ENCODE measurements at places on chromosomes 5 and 9. TPM values are rescaled to one million over a fixed set of nuclear protein-coding genes. Genes with fewer than 3 reads are reported as not detected.
A peak's percentile ranks its signal among the peaks of the same experiment; 100 is the strongest.

GRCh38 chr5:149271716-149272563 lies at the start of gene AFAP1L1:
Gene AFAP1L1 (plus strand): TSS chr5:149271859. CDS start chr5:149271969, 110 bp downstream.
- peaks cover 10% of the 10 kb centered on the region for H3K36me3 ChIP-seq
- peaks cover 51% of the 10 kb centered on the region for H3K27me3 ChIP-seq
- H3K27ac ChIP-seq, result no peak within 1 kb of the TSS
- peaks cover 9% of the 10 kb centered on the region for H3K4me1 ChIP-seq
- peak within 1 kb of the TSS; percentile 85 for H3K4me3 ChIP-seq

The EDIL3 gene
- not detected for total RNA-seq

The GRXCR2 gene
- total RNA-seq, result not detected

The ENHO gene
- not detected for total RNA-seq

- peaks cover 2% of the 10 kb centered on the region for H3K27me3 ChIP-seq
- no peaks in the 10 kb centered on the region for H3K36me3 ChIP-seq
Observed at GRCh38 chr5:136374003-136374402, 8.7 kb upstream of the TRPC7 start.

The NUTM2G gene
- not detected for total RNA-seq

The HSPB3 gene
- not detected for total RNA-seq

DNA sequence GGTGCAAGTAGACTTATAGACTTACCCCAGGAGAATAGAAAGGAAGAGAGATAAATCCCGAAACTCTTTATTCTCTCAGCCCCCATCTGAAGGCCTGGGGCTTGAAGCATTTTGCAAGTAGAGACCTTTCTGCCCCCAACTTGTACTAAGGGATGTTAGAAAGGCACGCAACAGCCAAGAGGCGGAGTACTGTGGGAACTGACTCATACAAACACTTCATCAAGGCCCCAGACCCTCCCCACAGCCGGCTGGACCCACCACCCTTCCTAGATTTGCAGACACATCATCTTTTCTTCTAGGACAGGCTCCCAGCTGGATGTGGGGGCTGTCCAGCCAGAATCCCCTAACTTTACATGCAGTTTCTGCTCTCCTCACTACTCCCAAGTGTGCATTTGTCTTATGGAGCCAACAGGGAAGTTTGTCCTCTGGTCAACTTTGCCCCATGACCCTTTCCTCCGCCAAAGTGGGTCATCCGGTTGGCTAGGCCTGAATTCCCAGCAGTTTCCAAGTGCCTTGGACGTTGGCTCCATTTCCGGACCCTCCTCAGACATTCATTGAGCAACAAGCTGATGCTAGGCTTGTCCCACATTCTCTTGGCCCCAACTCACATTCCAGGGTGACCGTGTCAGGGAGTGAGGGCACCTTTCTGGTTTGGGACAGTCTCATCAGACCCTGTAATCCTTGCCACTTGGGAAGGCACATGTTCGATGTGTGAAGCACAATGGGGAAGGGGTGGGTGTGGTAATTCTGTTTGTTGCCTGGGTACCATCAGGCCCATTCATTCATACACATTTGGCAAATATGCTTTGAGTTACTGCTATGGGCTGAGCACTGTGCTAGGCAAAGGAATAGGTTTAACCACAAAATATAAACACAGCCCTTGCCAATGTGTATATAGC lies 64.6 kb downstream of the ABLIM3 start:
- H3K27me3 ChIP-seq, result no peaks in the 10 kb centered on the region
- H3K4me1 ChIP-seq, result no peaks in the 10 kb centered on the region
- H3K36me3 ChIP-seq, result no peaks in the 10 kb centered on the region
- DNase-seq, result no peak
- H3K27ac ChIP-seq, result no peak overlapping the region

The ACOT12 gene
- not detected for total RNA-seq

DNA sequence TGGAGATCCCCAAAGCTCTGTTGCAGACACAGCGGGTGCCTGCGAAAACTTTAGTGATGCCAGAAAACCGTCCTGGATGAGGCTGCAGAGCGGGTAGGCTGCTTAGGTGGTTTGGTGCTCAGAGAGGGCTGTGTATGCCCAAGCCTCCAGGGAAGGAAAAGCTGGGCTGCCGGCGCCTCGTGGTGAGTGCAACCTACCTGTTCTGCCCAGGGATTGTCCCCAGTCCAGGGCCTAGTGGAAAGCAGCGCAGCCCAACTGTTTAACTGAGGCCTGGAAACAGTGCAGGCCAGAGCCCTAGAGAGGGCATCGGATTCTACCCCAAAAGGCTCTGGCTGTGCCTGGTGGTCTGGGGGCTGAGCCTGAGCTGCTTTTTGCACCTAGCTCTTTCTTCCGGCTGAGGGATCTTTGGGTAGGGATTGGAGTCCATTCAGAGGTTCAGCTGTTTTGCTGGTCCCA lies 2.8 kb downstream of the LMX1B start:
- H3K36me3 ChIP-seq, result no peaks in the 10 kb centered on the region
- DNase-seq, result no peak
- peaks cover 60% of the 10 kb centered on the region for H3K27me3 ChIP-seq
- H3K4me1 ChIP-seq, result peaks cover 30% of the 10 kb centered on the region
- H3K4me3 ChIP-seq, result no peak overlapping the region

The OTULINL gene
- total RNA-seq, result 0.27 TPM

The TAS2R1 gene
- total RNA-seq, result not detected

- no peak overlapping the region for H3K4me3 ChIP-seq
- H3K4me1 ChIP-seq, result no peaks in the 10 kb centered on the region
- H3K36me3 ChIP-seq, result peaks cover 59% of the 10 kb centered on the region
- DNase-seq, result no peak
Observed at GRCh38 chr9:92611621-92612285, 58.2 kb downstream of the IPPK start.

DNA sequence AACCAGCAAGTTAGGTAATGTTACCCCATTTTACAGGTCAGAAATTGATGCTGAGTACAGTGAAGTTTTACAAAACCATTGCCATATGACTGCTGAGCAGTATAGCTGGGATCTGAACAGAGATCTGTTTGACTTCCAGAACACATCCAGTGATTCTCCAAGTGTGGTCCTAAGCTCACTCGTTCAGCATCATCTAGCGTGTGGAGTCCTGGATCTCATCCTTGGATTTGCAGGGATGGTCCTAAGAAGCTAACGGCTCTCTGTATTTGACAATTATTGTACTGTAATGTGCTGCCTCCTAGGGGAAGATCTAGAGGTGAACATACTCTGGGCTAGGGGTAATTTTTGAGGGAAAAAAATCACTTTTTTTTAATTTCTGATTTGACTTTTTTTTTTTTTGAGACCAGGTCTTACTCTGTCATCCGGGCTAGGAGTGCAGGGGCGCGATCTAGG lies 1.4 kb downstream of the SLC26A2 start:
- H3K4me1 ChIP-seq, result peaks cover 20% of the 10 kb centered on the region
- DNase-seq, result no peak
- H3K27ac ChIP-seq, result no peak overlapping the region
- peaks cover 4% of the 10 kb centered on the region for H3K36me3 ChIP-seq
- H3K27me3 ChIP-seq, result no peaks in the 10 kb centered on the region

GRCh38 chr9:38318759-38319495 lies 73.6 kb upstream of the ALDH1B1 start:
- DNase-seq, result no peak
- peak overlapping the region; percentile 25 for H3K4me3 ChIP-seq
- H3K27ac ChIP-seq, result peak overlapping the region; percentile 47
- H3K4me1 ChIP-seq, result peaks cover 14% of the 10 kb centered on the region
- no peaks in the 10 kb centered on the region for H3K36me3 ChIP-seq
- peaks cover 4% of the 10 kb centered on the region for H3K27me3 ChIP-seq

GRCh38 chr5:97629276-97629675 lies 446.2 kb upstream of the RIOK2 start:
- no peak overlapping the region for H3K4me3 ChIP-seq
- no peak overlapping the region for H3K27ac ChIP-seq
- H3K27me3 ChIP-seq, result no peaks in the 10 kb centered on the region
- H3K4me1 ChIP-seq, result no peaks in the 10 kb centered on the region

GRCh38 chr9:5650356-5651105 lies 21.6 kb downstream of the RIC1 start:
- H3K27ac ChIP-seq, result no peak overlapping the region
- H3K4me3 ChIP-seq, result no peak overlapping the region
- peaks cover 66% of the 10 kb centered on the region for H3K36me3 ChIP-seq

The UNC5A gene
- not detected for total RNA-seq

DNA sequence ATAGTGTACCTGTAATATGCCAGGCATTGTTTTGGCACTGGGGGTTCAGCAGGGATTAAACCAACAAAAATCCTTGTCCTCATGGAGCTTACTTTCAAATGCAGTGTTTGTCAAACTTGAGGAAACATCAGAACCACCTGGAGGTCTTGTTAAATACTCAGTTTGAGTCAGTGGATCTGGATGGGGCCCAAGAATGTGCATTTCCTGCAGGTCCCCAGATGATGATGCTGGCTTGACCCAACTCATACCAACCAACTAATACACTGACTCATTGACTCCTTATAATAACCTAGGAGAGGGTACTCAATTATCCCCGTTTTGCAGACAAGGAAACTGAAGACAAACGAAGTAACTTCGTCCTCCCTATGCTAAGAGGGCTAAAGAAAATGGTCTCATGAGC lies 11.3 kb downstream of the WWC1 start:
- no peaks in the 10 kb centered on the region for H3K36me3 ChIP-seq
- no peaks in the 10 kb centered on the region for H3K4me1 ChIP-seq
- no peak overlapping the region for H3K27ac ChIP-seq
- DNase-seq, result no peak
- peaks cover 1% of the 10 kb centered on the region for H3K27me3 ChIP-seq

The SV2C gene
- total RNA-seq, result not detected

GRCh38 chr5:74209571-74209970 lies 431.0 kb downstream of the ENC1 start:
- DNase-seq, result no peak
- H3K27ac ChIP-seq, result no peak overlapping the region
- no peaks in the 10 kb centered on the region for H3K36me3 ChIP-seq

GRCh38 chr5:80755626-80756025 lies 100.8 kb upstream of the DHFR start:
- H3K27ac ChIP-seq, result peak overlapping the region; percentile 26
- H3K4me3 ChIP-seq, result peak overlapping the region; percentile 60
- no peaks in the 10 kb centered on the region for H3K27me3 ChIP-seq
- DNase-seq, result no peak
